Mucosa of descending colon (tissue), 3 donors: ENCODE measurements at places on chromosomes 2 and 18.

DNA sequence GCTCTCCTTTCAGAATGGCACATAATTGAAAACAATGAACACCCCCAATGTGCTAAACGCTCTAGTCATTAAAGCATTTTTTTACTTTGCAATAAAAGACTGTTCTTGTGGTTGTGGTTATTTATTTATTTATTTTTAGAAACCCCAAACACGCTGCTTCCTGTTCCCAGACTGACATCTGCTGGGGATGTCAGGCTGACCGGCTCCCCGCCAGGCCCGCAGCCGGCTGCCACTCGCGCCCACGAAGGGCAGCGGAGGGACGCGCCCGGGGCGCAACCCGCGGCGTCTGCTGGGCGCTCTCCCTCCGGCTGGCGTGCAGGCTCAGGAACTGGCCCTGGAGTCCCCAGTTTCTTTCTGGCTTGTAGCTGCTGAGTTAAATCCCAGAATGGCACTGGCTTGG lies 83.1 kb upstream of the SP3 start:
- no peak for DNase-seq

GRCh38 chr2:25804338-25804737 lies 73.9 kb downstream of the ASXL2 start:
- no peak for DNase-seq

DNA sequence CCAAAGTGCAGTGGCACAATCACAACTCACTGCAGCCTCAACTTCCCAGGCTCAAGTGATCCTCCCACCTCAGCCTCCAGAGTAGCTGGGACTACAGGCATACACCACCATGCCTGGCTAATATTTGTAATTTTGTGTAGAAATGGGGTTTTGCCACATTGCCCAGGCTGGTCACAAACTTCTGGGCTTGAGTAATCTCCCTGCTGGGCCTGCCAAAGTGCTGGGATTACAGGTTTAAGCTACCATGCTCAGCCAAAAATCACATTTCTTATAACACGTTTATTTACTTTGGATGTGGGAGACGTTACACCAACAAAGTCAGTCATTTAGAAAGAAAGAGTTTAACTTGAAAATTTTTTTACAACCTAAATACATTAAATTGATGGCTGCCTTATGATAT lies 209.0 kb upstream of the VWC2L start:
- DNase-seq, result no peak

- DNase-seq, result no peak
These were observed 651 bp upstream of the ZNF521 start for GRCh38 chr18:25352629-25353005.

DNA sequence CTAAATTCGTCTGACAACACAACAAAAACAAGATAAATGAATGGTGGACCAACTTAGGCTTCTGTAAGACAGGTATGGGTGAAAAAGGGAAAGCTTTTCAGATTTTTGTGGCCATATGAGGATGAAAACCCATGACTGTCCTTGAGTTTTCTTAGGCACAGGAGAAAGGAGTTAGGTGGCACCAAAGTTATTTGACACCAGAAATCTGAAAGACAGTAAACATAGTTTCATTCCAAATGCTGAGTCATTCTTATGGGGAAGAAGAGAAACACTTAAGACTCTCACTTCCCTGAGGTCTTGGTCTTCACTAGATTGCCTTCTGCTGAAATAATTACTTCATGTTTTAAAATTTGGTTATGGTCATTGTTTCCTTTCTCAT lies 5.2 kb upstream of the GPD2 start:
- no peak for DNase-seq

GRCh38 chr2:26764078-26764887 lies at the start of gene SLC35F6:
Gene SLC35F6 (plus strand): TSS chr2:26764284. CDS start chr2:26764350, 66 bp downstream.
- peak; percentile 90 for DNase-seq

DNA sequence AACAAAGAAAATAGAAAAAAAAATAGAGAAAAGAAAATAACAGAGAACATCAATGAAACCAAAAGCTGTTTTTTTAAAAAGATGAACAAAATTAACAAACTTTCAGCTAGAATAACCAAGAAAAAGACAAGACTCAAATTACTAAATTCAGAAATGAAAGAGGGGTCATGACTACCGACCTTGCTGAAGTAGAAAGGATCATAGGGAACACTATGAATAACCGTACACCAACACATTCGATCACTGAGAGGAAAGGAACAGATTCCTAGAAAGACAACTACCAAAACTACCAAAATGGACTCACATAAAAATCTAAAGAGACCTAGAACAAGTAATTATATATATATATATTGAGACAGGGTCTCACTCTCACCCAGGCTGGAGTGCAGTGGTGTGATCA lies 37.4 kb upstream of the DTNB start:
- no peak for DNase-seq

GRCh38 chr2:68556381-68556780 lies 87.0 kb upstream of the PROKR1 start:
- DNase-seq, result no peak

DNA sequence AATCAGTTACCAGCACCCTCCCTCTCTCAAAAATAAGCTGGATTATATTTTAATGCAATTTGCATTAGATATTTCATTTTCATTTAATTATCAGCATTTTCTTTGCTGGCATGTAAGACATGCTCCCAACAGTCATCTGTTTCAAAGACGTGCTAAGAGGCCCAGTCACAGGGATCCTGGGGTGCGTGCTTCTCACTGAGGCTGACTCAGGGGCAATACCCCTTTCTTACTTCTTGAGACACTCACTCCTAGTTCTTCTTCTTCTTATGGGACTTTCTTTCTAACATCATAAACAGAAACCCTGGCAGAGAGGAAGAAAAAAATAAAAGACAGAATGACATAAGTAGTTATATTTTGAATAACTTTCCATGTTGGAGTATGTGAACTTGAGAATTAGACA lies 372.1 kb upstream of the MEX3C start:
- no peak for DNase-seq

DNA sequence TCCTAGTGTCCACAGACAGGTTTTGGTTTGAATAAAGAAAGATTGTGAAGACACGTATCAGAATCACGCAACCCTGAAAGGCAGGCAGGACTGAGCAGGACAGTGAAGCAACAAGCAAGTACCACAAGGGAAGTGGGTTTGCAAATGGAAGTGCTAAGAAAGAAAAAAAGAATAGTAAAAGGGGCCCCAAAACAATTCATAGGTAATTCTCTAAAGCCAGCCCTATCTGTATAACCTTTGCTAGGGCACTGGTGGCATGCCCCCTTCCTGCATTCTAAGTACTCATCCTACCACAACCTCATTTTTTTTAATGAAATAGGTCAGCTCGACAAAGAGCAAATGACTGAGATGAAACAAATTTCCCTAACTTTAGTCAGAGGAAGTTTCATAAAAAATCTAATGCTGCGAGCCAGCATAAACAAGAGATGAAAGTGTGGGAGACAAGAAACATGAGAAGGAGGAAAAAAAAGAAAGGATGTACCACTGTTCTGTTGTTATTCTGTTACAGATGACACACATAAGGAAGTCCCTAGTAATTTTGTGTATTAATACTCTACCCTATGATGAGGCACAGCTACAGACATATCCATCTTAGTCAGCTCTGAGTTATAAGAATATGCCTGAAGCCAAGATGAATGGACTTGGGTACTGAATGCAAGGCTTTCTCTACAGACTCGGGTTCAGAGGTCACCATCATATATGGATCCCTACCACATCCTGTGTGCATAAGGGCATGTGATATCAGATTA lies 32.2 kb downstream of the IKZF2 start:
- no peak for DNase-seq

DNA sequence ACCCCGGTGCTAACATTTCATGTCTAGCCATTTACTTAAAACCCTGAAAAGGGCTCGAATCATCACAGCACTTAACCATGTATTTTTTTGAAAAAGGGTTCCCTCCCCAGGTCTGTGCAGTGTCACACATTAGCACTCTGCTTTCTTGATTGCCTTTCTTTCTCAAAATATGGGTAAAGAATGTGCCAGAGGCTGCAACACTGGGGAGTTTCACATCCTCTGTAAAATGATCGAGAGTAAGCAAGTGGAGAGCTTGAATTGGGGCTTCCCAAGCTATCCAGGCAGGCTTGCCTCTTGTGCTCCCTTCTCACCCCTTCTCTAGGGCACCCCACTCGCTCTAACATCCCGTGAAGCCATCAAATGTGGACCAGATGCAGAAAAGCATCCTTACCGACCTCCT lies 177.0 kb upstream of the CCDC68 start:
- DNase-seq, result no peak

DNA sequence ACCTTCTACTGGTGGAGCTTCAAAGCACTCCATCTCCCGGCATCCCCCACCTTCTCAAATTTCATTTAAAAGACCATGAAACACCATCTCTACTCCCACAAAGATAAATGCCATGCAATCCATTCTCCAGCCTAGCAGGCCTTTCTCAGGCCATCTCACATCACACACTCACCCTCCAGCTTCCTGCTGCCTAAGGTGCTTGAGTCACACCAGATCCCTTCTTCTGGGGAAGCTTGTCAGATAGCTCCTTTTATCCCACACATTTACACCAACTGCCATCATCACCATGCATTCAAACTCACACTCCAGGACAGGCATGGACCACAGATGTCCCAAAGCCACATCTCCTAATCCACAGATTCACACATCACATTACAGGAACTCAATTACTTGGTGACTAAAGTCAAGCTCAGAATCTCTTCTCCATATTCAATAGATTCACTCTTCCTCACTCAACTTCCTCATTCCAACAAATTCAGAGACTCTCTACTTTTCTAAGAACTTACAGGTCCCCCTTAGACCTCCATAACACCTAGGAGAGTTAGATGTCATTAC lies 292.5 kb downstream of the TNS1 start:
- DNase-seq, result no peak

DNA sequence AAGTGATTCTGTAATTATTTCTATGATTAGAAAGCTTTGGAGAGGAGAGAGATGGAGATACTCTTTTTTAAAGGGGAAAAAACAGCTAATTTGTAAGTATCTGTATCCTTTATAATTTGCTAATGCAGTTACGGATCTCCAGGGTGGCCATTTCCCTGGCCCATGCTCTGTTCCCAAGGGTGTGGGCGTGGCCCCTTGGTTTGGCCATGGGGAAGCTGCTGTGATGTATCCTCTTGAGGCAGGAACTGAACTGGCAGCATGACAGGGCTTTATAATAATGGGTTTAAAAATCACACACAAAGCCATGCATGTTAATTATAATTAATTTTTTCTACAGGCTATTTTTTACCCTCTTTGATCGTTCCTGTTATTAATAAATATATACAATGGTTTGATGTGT lies 27.0 kb downstream of the TRAPPC12 start:
- DNase-seq, result no peak

DNA sequence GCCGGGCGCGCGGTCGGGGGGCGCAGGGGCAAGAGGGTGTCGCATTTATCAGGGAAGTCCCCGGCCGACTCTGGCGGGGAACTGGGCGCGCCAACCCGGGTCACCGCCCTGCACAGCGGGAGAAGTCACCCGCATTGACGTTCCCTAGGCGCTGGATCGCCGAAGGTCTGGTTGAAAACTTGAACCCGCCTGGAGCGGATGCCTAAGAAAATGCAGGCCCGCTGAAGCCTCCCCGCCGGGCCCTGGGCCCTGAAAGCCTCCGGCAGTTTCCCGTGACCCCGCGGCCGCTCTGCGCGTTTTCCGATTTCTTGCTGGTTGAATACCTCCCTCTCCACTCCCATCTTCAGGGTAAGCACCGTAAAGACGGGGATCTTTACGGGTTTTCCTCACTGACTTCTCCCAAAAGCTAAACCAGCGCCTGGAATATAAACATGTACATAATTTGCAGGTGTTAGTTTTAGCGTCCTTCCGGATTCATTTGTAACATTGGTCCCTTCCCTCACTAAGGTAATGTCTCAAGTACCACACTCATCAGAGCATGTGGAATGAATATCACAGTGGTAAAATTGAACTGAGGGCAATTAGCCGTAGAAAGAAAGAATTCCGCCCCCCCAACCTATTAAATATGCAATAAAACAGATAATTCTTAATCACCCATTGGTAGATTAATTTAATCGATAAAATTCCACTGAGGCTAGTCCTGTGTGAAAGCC lies 675 bp upstream of the SPIRE1 start:
- peak; percentile 39 for DNase-seq

GRCh38 chr18:25244924-25245698 lies 106.9 kb downstream of the ZNF521 start:
- no peak for DNase-seq

DNA sequence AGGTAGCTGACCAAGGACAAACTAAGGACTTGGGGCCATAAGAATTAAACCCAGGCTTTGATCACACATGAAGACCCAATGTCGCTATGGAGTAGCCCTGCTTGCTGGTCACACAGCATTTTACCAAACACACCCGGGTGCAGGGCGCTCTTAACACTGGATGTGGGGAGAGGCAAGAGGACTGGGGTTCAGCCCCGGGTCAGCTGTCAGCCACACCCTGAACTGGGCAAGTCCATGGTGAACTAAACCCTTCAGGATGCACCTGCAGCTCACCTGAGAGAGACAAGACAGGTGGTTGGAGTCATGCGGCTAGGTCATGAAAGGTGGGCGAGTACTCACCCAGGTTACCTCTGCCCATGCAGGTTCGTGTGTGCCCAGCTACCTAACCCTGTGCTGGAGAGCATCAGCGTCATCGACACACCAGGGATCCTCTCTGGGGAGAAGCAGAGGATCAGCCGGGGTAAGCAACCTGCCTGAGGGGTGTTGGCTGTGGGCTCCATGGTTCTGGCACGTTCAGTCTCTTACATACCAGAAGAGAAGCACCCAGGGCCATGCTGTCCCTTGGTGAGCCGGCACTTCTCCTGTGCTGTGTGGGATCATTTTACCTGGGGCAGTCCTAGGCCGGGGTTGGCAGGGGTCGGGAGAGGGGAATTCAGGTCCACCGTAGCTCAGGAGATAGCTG lies 15.2 kb downstream of the EHD3 start:
- DNase-seq, result no peak

DNA sequence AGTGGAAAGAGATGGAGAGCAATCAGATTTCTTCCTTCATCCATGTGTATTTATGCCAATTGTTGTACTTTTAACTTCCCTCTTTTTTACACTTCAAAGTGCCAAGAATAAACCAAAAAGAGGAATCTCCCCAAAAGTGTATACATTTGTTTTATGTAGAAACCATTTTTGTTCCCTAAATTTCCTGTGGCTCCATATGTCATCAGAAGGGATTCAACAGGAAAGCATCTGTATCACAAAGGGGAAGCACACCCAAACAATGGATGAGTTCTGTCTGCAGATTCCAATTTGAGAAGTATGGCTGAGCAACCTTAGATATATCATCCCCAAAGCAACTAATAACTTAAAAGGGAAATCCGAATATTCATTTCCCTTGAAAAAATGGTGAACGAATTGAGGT lies 275.0 kb downstream of the MREG start:
- DNase-seq, result no peak
